ENCODE measurements at places on chromosomes 4 and X. TPM values are rescaled to one million over a fixed set of nuclear protein-coding genes. Genes with fewer than 3 reads are reported as not detected.

MAGEB10 gene
- not detected for total RNA-seq

APELA gene
- not detected for total RNA-seq

ING2 gene
- 8.1 TPM for total RNA-seq

GAGE12F gene
- not detected for total RNA-seq

CFAP47 gene
- not detected for total RNA-seq

SSX2 gene
- total RNA-seq = not detected

TLL1 gene
- total RNA-seq = 4.8 TPM

- DNase-seq = no peak
Observed at GRCh38 chr4:38297061-38297460, 336.9 kb downstream of the PTTG2 start.

DNA sequence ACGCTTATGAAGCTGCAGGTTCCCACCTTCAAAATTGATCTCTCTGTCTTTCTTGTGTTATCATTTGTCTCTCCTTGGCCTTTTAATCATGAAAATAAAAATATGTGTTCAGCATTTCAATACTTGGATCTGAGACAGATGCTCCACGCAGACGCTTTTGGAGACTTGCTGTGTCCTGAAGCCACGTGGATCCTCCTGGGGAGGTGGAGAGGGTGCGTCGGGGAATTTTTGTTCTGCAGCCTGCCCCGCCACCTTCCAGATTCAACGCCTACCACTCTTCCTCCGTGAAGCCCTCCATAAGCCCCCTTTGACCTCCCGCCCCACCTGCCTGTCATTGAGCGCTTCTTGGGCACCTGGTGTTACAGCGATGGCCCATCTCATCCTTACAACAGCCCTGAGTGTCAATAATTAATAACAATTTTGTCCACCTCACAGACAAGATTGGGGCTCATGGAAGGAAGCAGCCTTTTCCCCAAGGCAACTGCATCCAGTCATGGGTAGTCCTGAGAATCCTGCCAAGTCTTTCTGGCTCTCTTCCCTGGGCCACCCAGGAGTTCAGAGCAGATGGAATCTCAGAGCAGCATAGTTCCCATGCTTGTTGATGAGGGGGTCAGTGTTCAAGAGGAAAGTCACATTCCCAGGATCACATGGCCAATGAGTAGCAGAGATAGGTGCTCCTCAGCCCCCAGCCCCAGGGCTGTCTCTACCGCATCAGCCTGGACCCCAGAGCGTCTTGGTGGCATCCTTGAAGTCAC is 172.6 kb upstream of the PSAPL1 start:
- DNase-seq = no peak

GRCh38 chr4:174910271-174910670 is 7.9 kb upstream of the ADAM29 start:
- no peak for DNase-seq

- DNase-seq = no peak
Observed at GRCh38 chr4:7906171-7906701, 33.4 kb downstream of the AFAP1 start.

GRCh38 chr4:52202931-52203330 is 151.8 kb downstream of the SPATA18 start:
- DNase-seq = no peak

DNA sequence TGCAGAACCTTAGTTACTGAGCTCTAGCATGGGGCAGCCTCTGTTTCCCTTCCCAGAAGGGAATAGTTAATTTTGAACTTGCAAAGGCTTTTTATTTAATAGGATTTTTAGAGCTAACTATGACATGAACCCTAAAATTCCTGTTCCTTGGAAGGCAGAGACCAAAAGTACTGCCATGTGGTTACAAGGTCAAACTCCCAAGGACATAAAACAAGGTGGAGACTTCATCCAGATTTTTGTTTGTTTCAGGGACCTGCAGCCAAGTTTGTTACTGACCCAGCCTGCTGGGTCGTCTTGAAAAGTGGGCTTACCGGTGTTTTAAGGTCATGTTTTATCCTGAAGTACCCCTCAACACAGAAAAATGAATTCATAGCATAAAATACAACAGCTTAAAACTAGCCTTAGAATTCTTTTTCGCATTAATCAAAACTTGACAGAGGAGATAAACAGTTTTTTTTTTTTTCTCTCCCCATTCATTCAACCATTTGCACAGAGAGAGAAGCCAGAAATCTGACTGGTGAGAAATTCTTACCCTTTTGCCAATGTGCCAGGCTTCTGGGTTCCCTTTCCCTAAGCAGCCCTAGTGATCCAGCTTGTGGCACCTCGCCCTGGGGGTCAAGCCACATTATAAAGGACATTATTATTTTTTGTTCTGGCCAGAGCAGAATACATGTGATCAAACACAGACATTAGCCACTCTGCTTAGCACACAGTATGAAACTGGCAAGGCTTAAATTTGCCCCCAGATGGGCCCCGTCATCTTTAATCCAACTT is 21.5 kb upstream of the GRPEL1 start:
- no peak for DNase-seq

GRCh38 chr4:152690706-152691651 is 11.2 kb upstream of the TMEM154 start:
- DNase-seq = no peak

DNA sequence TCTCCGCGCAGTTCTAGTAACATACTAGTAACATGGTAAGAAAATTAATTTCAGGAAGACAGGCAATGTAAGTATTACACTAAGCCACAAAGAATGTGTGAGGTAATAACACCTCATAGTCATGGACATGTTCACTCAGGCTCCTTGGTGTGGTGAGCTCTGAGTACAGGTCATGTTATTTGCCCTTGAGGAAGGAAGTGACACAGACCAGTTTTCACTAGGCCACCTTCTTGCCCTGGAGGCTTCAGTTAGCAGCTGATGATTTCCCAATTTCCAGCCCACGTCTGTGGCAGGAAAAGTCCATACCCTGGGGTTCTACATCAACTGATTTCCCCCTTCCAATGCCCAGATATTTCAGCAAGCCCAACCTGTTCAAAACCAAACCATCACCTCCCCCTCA is 6.7 kb downstream of the APOO start:
- no peak for DNase-seq

DNA sequence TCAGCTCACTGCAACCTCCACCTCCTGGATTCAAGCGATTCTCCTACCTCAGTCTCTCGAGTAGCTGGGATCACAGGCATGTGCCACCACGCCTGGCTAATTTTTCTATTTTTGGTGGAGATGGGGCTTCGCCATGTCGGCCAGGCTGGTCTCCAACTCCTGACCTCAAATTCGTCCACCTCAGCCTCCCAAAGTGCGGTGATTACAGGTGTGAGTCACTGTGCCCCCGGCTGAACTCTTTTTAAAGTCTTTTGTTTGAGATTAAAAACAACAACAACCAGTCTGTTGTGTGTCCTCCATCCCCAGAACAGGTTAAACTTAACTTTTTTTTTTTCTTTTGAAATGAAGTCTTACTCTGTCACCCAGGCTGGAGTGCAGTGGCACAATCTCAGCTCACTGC is 36.3 kb upstream of the RBPJ start:
- DNase-seq = no peak

DNA sequence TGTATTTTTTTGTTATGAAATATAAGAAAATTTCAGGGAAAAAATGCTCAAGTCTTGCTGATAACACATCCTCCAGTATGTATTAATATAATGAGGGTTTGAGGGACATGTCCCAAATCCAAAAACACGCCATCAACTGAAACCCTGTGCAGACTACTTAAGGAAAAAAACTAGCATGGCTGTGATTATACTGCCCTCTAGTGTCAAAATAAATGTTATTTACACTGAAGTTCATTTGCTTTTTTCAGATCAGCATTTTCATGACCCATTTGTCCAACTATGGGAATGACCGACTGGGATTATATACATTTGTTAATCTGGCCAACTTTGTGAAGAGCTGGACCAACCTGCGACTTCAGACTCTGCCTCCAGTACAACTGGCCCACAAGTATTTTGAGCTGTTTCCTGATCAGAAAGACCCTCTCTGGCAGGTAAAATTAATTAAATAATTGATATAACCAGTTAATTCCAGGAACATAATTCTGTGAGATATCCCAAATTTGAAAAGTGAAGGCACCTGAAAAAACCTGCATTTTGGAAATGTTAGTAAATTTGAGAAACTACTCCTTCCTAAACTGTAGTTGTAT is 128.5 kb downstream of the PRSS12 start:
- no peak for DNase-seq

- DNase-seq = no peak
Observed at GRCh38 chr4:113303315-113303714, 253.9 kb downstream of the ANK2 start.

GRCh38 chr4:106985830-106986229 is 50.3 kb downstream of the DKK2 start:
- no peak for DNase-seq

- no peak for DNase-seq
Observed at GRCh38 chr4:39043861-39044363, 11.7 kb upstream of the TMEM156 start.

DNA sequence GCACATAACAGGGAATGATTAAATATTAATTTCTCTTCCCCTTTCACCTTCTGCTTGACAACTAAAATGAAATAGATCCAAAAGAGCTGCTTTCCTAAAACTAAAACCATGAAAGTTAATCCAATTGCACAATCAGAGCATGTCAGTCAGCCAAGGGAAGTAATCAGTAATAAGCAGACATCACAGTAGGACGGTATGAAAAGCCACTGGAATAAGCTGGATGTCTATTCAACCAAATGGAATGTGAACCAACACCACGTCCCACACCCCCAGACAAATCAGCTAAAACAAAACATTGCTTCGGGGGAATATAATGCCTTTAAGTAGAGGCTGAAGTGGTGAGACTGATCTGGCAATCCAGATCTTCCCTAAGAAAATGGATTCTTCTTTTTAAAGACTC is 859.4 kb upstream of the FTHL17 start:
- DNase-seq = no peak

GRCh38 chr4:93730251-93730650 is 98.3 kb upstream of the ATOH1 start:
- DNase-seq = no peak

DNA sequence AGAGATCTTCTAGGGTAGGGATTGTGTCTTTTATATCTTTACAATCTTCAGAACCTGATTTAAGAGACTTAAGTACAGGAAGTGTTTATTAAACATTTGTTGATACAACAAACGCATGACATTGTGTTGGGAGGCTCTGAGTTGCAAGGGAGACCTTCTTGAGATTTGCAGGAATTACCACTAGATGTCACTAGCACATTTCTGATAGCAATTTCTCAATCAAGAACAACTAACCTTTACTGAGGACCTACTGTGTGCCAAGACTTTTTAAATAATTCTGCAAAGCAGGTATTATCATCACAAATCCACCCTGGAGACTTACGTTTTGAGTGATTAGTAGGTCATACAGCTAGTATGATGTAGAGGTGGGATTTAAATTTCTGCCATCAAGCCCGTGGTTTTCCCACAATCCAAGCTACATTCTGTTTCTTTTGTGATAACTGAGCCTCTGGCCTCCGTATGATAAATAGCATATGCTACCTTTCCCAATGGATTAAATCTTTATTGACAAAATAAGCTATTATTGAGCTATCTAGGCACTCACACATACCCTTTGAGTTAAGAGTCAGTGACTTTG is 986.0 kb downstream of the CCSER1 start:
- DNase-seq = no peak

DNA sequence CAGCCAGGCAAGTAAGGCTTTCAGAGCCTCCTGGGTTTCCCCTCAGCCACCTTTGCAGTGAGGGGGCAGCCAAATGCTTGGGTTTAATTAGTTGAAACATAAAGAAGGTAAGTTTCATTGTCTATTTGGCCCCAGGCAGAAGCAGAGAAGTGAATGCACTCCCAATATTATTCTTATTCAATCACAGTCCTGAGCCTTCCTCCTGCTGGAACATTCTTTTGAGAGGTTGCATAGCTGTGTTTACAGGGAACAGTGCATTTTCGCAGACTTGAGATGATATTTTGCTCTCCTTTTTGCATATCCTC is 13.9 kb downstream of the SLC2A9 start:
- DNase-seq = no peak

Data from esophagus squamous epithelium (tissue), 5 donors.